Activated CD4-positive, alpha-beta T cell treated with anti-CD3 and anti-CD28 coated beads for 4 hours (primary cell): ENCODE measurements at places on chromosomes 7 and 10.
A peak's percentile ranks its signal among the peaks of the same experiment; 100 is the strongest.

DNA sequence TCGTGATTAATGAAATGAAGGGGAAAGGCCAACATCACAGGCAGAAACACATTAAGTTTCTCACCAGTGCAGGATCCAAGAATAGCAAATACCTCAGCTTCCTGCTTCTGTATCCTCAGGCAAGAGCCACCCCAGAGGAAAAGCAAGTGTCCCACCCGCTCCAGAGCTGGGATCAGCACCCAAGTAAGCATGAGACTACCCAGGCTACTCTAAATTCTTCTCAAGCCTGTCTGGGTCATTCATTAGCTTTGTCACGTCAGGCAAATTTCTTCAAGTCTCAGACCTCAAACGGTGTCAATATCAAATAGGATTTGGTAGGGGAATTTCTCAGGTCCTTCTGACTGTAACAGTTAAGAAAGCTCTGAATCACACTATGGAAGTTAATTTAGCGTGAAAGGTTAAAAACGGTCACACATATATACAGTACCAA is 59.0 kb downstream of the GNA12 start:
- no peak for DNase-seq

DNA sequence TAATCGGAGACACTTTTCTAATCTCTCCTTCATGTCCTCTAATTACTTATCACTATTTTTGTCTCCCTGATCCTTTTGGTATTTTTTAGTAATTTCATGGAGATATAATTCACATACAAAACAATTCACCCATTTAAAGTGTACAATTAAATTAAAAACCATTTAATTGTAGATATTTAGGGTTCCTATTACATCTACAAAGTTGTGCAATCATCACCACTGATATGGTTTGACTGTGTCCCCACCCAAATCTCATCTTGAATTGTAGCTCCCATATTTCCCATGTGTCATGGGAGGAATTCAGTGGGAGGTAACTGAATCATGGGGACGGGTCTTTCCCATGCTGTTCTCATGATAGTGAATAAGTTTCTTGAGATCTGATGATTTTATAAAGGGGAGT is 29.0 kb downstream of the GCC1 start:
- no peak for DNase-seq

DNA sequence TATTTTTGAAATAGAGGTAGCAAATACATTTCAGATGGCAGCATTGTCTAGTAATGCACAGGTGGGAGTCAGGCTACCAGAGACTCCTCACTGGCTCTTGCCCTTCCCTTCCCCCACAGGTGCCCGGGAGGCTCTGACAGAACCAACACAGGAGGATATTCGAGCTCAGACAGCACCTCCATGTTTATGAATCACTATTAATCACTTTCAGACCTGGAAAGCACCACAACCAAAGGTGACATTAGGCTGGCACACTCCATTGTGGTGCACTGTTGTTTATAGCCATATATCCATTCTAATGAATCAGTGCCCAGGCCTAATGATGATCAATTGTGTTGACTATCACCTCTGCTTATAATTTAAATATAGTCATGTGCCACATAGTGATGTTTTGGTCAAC is 107.8 kb upstream of the NAMPT start:
- DNase-seq = no peak

- peak; percentile 62 for DNase-seq
Measured at GRCh38 chr10:68826764-68827591, at the start of gene STOX1. TSS of gene STOX1 (plus strand) at chr10:68827531. CDS start at chr10:68827624, 93 bp downstream.

- no peak for DNase-seq
Measured at GRCh38 chr10:122234416-122234815, 36.7 kb upstream of the BTBD16 start.
